ENCODE measurements at places on chromosomes 5 and 9.

DNA sequence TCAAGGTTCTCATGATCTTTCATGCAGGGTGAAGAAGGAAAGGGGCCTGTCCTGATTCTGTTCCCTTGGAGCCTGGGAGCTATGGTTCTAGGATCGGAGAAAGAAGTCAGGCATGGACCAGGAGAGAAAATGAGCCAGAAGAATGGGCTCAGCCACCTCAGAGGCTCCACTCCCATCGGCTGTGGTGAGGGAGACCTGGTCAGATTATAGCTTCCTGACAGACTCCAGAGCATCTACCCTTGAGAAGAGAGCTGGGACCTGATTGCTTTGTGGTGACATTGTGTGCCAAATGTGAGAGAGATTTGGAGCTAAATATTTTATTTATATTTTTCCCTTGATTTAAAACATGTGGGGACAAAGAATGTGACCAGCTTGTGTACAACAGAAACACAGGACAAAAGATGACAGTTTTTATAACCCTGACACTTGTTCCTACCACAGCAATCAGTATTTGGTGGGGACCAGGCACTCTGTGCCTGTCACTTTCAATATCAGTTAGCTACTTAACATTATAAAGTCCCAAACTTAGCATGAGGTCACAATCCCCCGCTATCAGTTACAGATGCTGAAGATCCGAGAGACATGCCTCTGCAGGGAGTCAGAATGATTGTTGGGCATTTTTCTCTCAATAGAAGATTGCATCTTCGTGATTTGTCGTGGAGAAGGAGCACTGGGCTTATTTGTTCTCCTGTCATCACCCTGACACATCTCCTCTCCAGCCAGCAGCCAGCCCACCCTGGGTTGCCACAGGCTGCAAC is 228.3 kb upstream of the ADAMTS16 start:
- no peak for DNase-seq

- DNase-seq: no peak
These were observed 41.2 kb downstream of the GPR21 start for GRCh38 chr9:123074628-123075027.

GRCh38 chr5:641331-641765 is 29.2 kb downstream of the CEP72 start:
- DNase-seq: no peak

GRCh38 chr5:139494256-139494655 is 11.7 kb upstream of the STING1 start:
- DNase-seq: no peak

Data from GM12865 (cell line).